ENCODE measurements at places on chromosomes 3 and 15.

- no peak for DNase-seq
Observed at GRCh38 chr15:20341901-20342600, 199.5 kb downstream of the GOLGA6L6 start.

DNA sequence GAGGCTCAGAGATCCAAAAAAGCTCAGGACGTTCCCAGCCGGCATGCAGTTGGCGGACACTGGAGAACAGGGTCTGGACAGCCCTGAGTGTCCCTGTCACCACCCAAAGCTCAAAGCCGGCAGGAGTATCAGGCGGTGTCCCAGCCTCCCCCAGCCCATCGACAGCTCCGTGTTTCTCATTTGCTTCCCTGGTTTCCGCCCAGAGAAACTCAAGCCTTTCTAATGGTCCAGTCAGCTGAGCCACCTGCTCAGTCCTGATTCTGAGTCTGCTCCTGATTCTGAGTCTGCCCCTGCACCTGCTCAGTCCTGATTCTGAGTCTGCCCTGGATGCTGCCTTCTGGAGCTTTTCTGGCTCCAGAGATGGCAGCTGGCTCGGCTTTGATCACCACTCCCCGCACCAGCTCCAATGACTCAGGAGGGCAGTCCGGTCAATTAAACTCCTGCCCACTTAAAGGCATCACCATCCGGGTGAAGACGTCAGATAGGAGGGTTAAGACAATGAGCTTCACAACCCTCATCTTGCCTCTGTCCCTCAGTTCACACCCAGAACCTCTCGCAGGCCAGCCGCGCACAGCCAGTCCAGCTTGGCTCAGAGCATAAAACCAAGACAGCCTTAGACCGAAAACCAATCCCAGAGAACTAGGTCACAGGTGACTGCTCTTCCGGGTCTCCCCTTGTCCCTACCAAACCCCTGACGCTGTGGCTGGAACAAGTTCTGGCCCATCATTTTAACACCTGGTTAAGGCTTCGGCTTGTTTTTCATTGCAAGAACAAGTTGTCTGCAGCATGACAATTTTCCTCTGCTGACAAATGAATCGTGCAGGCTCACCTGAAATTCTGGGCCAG is 6.8 kb downstream of the PCSK6 start:
- no peak for DNase-seq

DNA sequence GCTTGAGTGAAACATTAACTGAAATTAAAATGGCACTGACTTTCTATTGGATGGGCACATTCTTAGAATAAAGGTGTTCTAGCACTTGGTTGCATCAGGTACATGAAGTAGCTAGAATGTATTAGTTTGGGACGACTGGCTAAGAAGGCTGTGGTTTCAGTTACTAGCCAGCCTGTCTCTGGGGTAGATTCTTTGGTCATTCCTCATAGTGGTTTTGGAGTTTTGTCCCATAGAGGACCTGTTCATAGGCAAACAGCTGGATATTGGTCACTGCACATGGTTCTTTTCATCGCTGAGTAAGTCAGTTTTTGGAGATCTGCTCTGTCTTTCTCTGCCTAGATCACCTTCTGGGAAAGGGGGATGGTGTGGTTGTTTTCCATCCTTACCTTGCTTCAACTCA is 55.3 kb downstream of the ADAMTSL3 start:
- no peak for DNase-seq

DNA sequence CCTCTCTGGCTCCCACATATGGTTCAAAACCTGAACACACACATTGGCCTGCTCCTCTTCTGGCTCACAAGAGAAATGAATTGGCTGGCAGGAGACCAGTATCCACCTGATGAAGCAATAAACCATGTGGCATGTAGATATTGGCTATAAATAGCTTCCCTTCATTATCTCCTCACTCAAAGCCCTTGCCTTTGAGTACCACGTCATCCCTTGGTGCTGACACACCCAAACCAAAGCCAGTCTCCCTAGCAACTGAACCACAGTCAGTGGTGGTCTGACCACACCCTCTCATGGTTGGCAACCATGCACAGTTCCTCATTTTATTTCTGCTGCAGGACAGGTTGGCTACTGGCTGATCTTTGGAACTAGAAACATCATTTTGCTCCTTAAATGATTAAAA is 98.8 kb downstream of the ZNF621 start:
- no peak for DNase-seq

DNA sequence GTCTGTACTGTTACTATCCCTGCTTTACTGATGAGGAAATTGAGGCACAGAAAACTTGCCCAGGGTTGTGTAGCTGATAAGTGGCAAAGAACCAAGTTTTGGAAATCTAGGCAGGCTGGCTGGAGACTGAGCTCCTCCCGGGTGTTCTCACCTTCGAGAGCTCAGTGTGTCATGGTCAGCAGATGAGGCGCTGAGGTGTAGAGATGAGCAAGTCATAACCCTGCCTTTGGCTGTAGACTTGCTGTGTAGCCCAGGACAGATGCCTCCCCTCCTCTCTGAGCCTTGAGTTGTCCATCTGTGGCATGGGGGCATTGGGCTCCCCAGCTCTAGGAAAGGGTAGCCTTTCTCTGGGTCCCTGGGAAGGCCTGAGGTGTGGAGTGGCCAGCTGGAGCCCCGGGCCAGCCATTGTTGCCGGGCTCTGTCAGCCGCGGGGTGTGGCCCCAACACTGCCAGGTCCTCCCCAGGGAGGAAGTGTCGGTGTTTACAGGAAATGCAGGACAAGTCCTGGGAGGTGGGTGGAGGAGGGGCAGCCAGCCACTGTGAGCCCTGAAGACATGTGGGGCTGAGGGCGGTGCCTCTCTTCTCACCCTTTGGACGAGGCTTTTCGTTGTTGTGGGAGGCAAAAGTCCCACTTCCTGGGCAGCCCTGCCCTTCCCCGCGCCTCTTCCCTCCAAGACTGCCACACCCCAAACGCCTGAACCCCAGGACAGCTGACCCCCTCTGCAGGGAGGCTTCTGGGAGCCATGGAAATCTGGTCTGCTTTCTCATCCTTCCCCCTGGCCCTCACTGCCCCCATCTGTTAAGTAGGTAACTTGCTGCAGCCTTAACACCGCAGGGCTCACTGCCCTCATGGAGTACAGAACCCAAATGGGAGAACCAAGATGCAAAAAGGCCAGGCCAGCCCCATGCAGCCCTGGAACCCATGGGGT is 29.1 kb downstream of the FGD5 start:
- no peak for DNase-seq

DNA sequence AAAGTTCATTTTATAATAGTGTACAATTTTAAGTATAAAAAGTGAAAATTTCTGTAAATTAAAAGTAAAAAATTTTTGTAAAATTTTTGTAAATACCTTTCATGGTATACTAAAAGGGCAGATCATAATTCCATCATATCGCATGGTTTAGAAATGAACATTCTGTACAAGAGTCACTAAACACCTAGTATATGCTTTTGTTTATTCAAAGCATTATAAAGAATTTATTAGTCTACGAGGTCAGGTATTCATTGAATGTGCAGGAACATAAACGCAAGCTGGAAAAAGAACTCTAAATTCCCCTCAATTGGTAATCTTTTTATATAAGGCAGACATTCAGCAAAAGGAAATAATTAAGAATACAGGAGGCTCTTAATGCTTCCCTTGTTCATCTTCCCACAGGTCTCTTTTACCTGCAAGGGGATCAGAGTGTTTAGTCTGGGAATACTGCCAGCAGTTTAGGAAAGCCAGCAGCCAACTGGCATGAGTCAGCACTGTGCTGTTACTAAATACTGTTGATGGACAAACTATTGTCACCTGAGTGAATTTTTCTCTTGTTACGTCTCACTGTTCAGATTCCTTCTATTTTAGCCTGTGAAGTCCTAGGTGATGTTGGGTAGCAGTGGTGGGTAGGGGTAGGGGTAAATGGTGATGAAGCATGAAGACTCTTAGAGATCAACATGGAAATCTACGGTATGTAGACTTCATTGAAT is 70.1 kb downstream of the UQCC5 start:
- peak; percentile 3 for DNase-seq

GRCh38 chr15:73069109-73069508 is 16.8 kb downstream of the NEO1 start:
- DNase-seq, result no peak

- no peak for DNase-seq
Observed at GRCh38 chr3:134419214-134419959, 45.1 kb upstream of the AMOTL2 start.

- no peak for DNase-seq
Observed at GRCh38 chr15:57696146-57696545, 10.4 kb upstream of the POLR2M start.

GRCh38 chr15:52291204-52291603 is 4.4 kb downstream of the MYO5C start:
- DNase-seq, result no peak

DNA sequence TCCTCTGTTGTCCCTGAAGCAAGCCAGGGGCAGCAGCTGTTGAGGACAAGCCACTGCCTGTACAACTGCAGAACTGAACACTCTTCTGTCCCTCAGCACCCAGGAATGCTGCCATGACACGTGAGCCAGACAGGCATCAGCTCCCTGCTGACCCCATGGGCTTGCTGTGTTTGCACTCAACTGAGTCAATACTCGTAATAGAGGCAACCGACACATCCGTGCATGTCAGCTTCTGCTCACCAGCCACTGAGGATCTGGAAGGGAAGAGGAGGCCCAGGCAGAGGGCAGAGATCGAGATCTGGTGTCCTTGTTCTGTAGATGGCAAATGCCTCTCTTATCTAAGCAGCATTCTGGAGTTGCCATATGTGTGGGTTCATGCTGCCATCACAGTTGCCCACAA is 54.3 kb upstream of the SEC61A1 start:
- DNase-seq, result no peak

DNA sequence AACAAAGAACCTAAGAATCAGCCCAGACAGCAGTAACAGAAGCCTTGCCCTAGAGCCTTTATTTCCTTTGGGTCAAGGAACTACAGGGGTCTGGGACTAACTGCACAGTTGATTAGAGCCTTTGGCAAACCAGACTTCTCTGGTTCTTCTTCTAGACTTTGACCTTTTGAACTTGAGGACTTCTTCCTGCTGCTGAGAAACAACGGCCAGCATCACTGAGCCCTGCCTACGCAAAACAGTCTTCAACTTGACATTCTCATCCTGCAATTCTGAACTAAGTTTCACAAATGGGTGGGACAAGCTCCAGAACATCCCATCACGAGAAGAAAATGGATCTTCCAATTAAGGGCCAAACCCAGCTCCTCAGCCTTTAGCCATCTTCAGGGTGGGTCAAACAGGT is 31.4 kb downstream of the CMTM6 start:
- no peak for DNase-seq

- no peak for DNase-seq
Observed at GRCh38 chr3:11635680-11636393, 7.9 kb downstream of the VGLL4 start.

- DNase-seq, result no peak
Observed at GRCh38 chr3:177935047-177935446, 601.2 kb upstream of the KCNMB2 start.

GRCh38 chr3:17581421-17582080 is 160.9 kb downstream of the TBC1D5 start:
- DNase-seq, result peak; percentile 12

- DNase-seq, result no peak
Observed at GRCh38 chr3:110799271-110799670, 272.3 kb upstream of the NECTIN3 start.

DNA sequence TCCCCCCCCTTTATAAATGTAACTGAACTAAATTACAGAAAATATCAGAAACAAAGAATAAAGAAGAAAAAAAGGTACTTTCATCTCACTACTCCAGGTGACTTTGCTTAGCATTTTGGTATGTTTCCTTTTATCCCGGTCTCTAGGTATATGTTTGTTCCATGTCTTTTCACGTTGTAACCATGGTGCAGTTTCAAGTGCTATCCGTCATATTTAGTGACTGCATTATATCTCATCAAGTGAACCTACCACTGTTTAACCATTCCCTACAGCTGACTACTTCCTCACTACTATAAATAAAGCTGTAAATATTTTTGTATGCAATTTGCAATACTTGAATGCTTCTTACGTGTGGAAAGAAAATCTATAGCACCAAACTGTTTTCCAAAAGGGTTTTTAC is 2.2 kb downstream of the BTBD1 start:
- DNase-seq, result no peak

DNA sequence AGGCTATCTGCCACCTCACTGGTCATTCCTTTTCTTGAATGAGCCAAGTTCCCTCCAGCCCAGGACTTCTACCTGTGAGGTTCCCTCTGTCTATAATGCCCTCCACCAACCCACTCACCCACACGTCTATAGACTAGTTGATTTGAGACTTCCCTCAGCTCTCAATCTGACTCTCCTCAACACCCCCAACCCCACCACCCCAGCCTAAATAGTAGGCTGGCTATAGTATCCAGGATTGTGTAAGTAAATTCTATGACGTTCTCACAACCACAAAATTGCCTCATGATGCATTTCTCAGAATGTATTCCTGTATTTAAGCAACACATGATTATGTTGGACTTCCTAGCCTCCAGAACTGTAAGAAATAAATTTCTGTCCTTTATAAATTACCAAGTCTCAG is 2.2 kb downstream of the PLSCR1 start:
- no peak for DNase-seq

GRCh38 chr3:123186695-123187094 is 15.0 kb upstream of the SEC22A start:
- no peak for DNase-seq

DNA sequence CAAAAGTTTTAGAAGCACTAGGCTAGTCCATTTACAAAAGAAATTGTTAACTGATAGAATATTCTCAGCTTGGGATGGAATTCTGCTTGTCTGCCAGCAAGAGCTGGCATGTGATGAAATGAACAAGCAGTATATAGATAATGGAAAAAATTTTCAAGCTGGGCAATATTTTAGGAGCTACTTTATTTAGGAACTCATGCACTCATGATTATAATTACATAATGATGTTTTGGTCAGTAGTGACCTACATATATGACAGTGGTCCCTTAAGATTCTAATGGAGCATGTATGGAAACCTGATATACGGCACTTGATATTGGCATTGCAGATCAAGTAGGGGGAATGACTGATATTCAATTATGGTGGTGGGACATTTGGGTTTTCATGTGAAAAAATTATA is 6.1 kb downstream of the EAF1 start:
- DNase-seq, result no peak

GRCh38 chr15:71116942-71117341 is 1.7 kb downstream of the THSD4 start:
- DNase-seq, result no peak

GRCh38 chr15:99895956-99896311 is 162.7 kb upstream of the LYSMD4 start:
- no peak for DNase-seq

GRCh38 chr3:56356808-56357207 is 111.5 kb downstream of the ERC2 start:
- DNase-seq, result no peak

- peak; percentile 76 for DNase-seq
Observed at GRCh38 chr3:10205451-10206165, 40.9 kb downstream of the IRAK2 start.

- DNase-seq, result no peak
Observed at GRCh38 chr3:101532783-101533602, 20.0 kb upstream of the SENP7 start.

GRCh38 chr3:129892486-129892856 is 1.0 kb downstream of the TMCC1 start:
- no peak for DNase-seq
